ENCODE measurements at places on chromosomes 3 and 15. TPM values are rescaled to one million over a fixed set of nuclear protein-coding genes. Genes with fewer than 3 reads are reported as not detected.
A peak's percentile ranks its signal among the peaks of the same experiment; 100 is the strongest.

IGDCC3 gene
- polyA plus RNA-seq: 5.5 TPM

- DNase-seq: no peak
Observed at GRCh38 chr15:29942548-29942947, 120.3 kb upstream of the TJP1 start.

DNA sequence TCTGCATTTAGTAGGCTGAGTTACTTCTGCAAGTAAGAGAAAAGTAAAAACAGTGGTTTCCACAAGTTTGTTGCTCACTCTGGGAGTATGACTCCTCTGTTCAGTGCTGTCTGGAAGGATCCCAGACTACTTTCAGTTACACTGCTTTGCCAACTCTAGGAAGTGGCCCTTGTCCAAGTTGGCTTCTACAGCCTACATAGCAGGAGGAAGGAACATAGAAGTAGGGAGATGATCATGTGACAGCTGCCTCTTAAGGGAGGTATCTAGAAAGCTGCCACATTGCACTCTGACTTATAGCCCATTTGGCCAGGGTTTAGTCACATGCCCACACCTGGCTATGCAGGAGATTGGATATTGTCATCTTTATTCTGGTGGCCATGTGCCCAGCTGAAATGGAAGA is 298.1 kb downstream of the NSUN3 start:
- peak; percentile 18 for DNase-seq

GRCh38 chr15:64653757-64654156 is 121.6 kb downstream of the RBPMS2 start:
- DNase-seq: no peak

DNA sequence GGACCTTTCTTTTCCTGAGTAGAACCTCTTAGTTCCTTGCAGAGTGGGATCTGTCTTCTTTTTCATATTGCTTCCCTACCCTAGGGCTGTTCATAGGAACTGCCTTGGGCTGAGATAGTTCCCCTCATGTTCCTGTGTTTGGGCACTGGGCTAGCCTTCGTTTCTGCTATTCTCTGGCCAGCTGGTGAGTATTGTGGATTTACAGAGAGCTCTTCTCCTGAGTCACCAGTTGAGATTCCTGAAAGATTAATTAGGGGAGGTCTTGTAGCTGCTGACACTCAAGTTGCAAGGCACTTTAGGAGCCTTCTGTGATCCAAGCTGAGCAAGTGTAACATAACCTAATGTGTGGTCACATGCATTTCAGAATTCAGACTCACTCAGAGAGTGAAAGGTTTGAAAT is 30.7 kb downstream of the CHD2 start:
- DNase-seq: no peak
